Esophagus squamous epithelium (tissue), 5 donors: ENCODE measurements at places on chromosomes 2 and 18.

DNA sequence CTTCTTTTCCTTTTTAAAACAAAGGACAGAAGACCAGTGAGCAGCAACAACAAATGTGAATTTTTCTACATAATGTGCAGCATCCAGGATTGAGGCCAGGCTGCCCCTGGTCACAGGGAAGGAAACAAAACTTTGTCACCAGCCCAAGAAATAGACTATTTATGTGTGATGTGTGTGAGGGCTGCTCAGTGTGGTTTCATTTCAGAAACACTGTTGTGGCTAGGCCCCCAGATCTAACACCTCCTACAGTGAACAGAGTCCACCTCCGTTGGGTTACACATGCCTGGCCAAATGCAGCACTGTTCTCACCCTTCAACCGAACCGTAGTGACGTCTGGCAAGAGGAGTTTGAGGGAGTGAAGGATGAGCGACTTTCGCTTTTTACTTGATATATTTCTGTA, 146.3 kb upstream of the RIOK3 start:
- DNase-seq, result no peak

DNA sequence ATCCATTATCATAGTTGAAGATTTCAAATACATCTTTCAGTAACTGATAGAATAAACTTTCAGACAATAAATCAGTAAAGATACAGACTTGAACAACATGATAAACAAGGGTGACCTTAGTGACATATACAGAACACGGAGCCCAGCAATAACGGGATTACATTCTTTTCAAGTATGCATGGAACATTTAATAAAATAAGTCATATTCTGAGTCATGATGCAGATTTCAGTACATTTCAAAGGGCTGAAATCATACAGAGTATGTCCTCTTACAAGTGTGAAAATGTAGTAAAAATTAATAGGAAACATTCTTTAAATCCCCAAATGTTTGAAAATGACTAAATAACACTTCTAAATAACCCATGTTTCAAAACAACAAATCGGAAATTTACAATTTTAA, 17.2 kb upstream of the KLHL29 start:
- DNase-seq, result no peak

GRCh38 chr18:74294526-74294925, 2.8 kb upstream of the CYB5A start:
- no peak for DNase-seq

DNA sequence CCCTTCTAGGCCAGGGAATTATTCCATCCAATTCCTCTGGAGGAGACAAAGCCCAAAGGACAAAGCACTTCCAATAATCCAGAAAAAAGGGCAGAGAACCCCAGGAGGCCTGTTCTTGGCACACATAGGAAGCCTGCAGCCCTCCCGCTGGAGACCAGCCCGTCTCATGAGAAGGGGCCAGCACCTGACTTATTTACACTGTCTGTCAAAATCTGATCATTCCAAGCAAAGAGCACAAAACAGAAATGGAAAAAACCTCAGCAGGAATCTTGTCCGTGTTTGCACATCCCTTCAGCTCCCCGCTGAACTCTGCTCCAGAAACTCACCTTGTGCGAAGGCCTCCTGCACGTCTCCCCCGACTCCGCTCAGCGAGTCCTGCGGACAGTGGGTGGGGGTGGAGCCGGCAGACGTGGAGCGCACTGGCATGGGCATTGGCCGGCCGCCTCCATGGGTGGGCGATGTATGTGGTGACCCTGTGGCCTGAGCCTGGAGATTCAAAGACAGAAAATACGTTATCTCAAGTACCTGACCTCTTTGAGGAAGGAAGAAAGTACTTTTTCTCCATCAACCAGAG, 46.2 kb upstream of the DNMT3A start:
- DNase-seq, result no peak

- no peak for DNase-seq
Measured at GRCh38 chr2:178268435-178268834, 74.1 kb downstream of the OSBPL6 start.

DNA sequence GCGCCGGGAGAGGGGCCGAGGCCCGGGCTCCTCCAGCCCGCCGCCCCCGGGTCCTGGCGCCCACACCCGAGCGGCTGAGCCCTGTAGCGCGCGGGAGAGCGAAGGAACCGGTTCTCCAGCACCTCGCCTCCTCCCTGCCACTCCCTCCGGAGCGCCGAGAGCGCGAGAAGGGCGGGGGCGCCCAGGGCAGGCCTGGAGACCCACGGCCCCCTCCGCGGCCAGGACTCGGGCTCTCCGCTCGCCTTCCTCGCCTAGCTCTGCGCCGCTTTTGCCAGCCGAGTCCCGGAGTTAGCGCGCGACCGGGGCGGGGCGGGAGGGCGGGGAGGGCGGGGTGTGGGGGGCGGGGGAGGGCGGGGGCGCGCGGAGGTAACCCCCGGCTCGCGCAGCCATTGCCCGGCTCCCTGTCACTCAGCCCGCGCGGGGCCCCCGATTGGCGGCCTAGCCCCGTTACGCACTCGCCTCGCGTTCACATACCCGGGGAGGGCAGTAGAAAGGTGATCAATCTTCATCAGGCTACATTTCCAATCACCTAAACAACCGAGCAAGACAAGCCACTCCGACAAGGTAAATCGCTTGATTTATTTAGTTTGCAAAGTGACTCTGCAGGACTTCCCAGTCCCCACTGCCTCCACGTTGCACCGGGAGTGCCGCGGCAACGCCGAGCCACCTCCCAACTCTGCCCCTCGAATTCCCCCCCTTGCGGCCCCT, at the start of gene OTX1:
OTX1 (plus strand) TSS at position 497 of the 708 bp plus-strand sequence. CDS start 2,161 bp downstream, outside the sequence.
- DNase-seq, result no peak

- no peak for DNase-seq
Measured at GRCh38 chr2:55732854-55733253, 39.2 kb upstream of the PNPT1 start.

GRCh38 chr2:164457271-164457670, 164.0 kb downstream of the GRB14 start:
- DNase-seq, result no peak

DNA sequence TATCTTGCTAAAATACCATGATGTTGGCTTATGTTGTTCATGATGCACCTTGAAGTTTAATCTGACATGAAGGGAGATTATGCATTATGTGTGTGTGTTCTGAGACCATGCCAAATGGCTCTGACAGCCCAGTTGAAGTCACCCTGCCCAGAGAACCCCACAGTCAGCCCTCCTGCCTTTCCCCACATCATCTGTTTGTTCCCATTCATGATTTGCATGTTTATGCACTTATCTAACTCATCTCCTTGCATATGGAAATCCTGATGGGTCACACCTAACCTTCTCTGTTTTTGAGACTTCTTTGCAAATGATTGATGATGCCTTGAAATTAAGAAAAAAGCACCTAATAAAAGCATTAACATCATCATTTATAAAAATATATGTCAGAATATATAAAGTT, 752.2 kb downstream of the GALR1 start:
- no peak for DNase-seq

- no peak for DNase-seq
Measured at GRCh38 chr2:232592772-232593395, 40.5 kb upstream of the EFHD1 start.

GRCh38 chr18:12598181-12598930, 59.6 kb downstream of the SPIRE1 start:
- DNase-seq, result no peak

DNA sequence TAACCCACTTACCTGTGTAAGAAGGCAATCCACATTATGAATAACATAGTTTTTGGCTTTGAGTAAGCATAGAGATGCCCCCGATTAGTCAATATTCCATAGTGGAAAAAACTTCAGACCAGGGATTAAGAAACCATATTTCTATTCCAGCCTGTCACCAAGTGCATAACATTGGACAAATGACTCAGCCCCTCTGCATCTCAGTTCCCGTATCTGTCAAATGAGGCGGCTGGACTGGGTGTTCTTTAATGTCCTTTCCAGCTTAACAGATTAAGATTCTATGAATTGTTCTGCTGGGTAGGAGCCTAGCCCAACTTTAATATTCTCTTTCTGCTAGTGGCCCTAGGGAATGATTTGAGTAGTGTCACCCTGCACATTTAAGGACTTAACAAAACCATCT, 11.8 kb upstream of the FTCDNL1 start:
- DNase-seq, result no peak

DNA sequence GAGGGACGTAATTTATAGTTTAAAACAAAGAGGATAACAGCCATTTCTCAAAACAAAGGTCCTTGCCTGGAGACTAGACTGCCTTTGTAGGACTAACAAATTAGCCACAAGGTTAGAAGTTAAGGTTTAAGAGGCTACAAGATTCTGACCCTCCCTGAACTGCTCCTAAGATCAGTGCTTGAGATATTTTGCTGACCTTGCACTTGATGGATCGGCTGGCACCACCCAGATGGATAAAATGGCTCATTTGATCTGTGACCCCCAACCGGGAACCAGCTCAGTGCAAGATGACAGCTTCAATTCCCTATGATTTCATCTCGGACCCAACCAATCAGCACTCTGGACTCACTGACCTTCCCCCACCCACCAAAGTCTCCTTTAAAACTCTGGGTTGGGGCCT, 3.7 kb upstream of the STARD7 start:
- no peak for DNase-seq

GRCh38 chr2:120820953-120821279, 85.2 kb downstream of the GLI2 start:
- DNase-seq, result no peak

- no peak for DNase-seq
Measured at GRCh38 chr2:118319271-118319684, 231.0 kb downstream of the INSIG2 start.

GRCh38 chr2:131754929-131755720, 227.4 kb downstream of the CCDC74A start:
- no peak for DNase-seq

DNA sequence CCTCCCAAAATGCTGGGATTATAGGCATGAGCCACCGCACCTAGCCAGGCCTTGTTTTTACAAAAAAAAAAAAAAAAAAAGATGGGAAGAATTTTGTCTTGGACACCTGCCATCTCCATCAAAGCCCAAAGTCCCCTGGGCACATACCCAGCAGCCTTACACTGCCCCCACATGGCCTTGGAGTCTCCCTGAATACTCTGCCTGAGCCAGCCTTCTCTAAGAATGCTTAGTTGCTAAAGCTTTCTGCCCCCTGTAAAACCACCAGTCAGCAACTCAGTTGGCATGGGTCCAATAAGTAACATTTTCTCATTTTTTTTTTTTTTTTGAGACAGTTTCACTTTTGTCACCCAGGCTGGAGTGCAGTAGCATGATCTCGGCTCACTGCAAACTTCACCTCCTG, 40.6 kb downstream of the SPC25 start:
- no peak for DNase-seq

- DNase-seq, result no peak
Measured at GRCh38 chr2:101190747-101191516, 39.8 kb upstream of the TBC1D8 start.

GRCh38 chr2:126839796-126840195, 58.9 kb upstream of the TEX51 start:
- no peak for DNase-seq

- DNase-seq, result no peak
Measured at GRCh38 chr2:66273933-66274490, 160.9 kb upstream of the MEIS1 start.

GRCh38 chr18:23114171-23114881, 21.0 kb upstream of the CABLES1 start:
- no peak for DNase-seq

GRCh38 chr2:27724191-27724590, 47.3 kb upstream of the MRPL33 start:
- DNase-seq, result no peak

- no peak for DNase-seq
Measured at GRCh38 chr2:85181844-85182456, 48.8 kb downstream of the TCF7L1 start.

DNA sequence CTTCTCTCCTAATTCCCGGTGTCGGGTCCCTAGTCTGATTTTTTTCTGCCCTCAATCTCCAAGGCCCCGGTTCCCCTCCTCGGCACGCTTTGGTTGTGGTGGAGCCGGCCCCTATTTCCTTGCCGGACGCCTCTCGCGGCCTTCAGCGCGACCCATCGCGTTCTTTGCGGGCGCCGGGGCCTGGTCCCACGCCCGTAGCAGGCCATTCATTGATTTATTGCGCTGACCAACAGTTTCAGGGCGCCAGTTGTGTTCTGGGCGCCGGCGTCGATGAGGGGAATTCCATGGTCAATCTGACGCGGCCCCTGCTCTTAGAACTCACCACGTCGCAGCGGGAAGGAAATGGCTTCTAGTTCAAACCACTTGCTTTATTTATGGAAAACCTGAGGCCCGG, 396 bp downstream of the CNOT9 start:
- DNase-seq, result no peak

- no peak for DNase-seq
Measured at GRCh38 chr18:44893966-44894365, 213.3 kb downstream of the SETBP1 start.
